A549 treated with GW870086 at 1 μM for 4 hours (cell line): ENCODE measurements at places on chromosomes 1 and 21. TPM values are rescaled to one million over a fixed set of nuclear protein-coding genes. Genes with fewer than 3 reads are reported as not detected.

Gene LCE2B
- total RNA-seq, result not detected in 5 replicates

Gene APOBEC4
- total RNA-seq, result not detected in 5 replicates

Gene KRTAP19-1
- total RNA-seq, result not detected in 5 replicates

Gene SYT11
- total RNA-seq, result 1.0 to 1.3 TPM (median 1.1 TPM) in 5 replicates

Gene NPPB
- 0.24 TPM in 1 of 5 replicates, not detected in the others for total RNA-seq

Gene HYI
- total RNA-seq, result 10.1 to 16.1 TPM (median 14.6 TPM) in 5 replicates

Gene TDRD5
- total RNA-seq, result 0.05 to 0.11 TPM (median 0.08 TPM) in 3 of 5 replicates, not detected in the others

Gene SIM2
- total RNA-seq, result 5.3 to 8.6 TPM (median 7.0 TPM) in 5 replicates
